ENCODE measurements at places on chromosomes 1 and 21.

DNA sequence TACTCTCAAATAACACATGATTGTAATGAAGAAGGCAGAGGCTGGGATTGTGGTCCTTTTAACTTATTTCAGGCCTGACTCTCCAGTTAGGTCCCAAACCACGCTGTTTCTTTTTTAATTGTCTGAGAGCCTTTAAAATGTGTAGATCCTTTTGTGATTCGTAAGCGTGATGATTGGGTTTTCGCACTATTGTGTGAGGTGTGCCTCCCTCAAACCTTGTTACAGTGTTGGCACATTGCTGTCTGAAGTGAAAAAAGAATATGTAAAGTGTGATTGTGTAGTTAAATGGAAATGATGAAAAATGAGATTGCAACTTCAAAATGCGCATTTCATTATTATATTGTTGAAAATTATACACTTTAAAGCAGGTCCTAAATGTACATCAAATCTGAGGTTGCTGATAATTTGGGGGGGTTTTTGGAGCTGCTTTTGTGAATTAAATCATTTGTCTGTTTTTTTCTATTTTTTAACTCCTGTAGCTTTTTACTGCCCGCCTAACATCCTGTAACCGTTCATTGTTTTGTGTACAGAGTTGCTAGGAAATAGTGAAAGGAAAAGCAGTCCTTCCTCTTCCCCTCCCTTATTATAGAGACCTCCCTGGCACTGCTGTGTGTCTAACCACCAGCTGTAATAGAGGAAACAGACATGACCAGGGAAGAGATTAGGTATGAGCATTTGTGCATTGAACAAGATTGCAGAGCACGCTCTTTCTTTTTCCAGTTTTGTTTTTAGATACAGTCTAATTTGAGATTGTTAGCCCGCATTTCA lies 43.3 kb downstream of the IARS2 start:
- peak; percentile 45 for DNase-seq

GRCh38 chr1:30406996-30407864 lies 316.2 kb downstream of the MATN1 start:
- no peak for DNase-seq

- peak; percentile 25 for DNase-seq
These were observed 53.3 kb upstream of the ATP1B1 start for GRCh38 chr1:169053196-169053595.

GRCh38 chr1:153509729-153510354 lies 25.9 kb downstream of the S100A6 start:
- DNase-seq: peak; percentile 84

GRCh38 chr1:50568782-50569181 lies 145.5 kb upstream of the DMRTA2 start:
- no peak for DNase-seq

- DNase-seq: no peak
These were observed 10.2 kb downstream of the GSTM3 start for GRCh38 chr1:109730666-109731065.

- no peak for DNase-seq
These were observed 350.1 kb upstream of the GREM2 start for GRCh38 chr1:240962086-240962485.

GRCh38 chr1:24138476-24139221 lies 4.3 kb downstream of the IL22RA1 start:
- DNase-seq: no peak

GRCh38 chr21:44850905-44851657 lies 22.4 kb downstream of the PTTG1IP start:
- no peak for DNase-seq

- DNase-seq: peak; percentile 7
These were observed 569 bp upstream of the DAB1 start for GRCh38 chr1:57424231-57425027.

DNA sequence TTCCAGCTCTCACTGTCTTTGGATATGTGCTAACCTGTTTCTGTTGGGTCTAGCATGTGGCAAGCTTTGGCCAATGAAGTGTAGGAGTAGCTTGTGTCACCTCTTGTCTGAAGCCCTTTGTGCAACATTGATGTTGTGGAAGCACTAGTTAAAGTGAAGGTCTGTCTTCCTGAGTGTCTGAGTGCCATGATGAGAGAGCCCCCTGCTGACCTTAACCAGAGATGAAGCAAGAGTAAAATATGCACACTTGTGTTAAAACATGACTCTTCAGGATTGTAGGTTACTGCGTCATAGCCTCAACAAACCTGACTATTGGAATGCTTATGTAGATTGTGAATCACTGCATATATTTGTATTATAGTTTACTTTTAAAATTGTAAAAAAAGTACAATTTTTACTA lies 103.7 kb downstream of the NCAM2 start:
- DNase-seq: peak; percentile 3

GRCh38 chr1:3017440-3018050 lies 3.7 kb upstream of the ACTRT2 start:
- DNase-seq: no peak

DNA sequence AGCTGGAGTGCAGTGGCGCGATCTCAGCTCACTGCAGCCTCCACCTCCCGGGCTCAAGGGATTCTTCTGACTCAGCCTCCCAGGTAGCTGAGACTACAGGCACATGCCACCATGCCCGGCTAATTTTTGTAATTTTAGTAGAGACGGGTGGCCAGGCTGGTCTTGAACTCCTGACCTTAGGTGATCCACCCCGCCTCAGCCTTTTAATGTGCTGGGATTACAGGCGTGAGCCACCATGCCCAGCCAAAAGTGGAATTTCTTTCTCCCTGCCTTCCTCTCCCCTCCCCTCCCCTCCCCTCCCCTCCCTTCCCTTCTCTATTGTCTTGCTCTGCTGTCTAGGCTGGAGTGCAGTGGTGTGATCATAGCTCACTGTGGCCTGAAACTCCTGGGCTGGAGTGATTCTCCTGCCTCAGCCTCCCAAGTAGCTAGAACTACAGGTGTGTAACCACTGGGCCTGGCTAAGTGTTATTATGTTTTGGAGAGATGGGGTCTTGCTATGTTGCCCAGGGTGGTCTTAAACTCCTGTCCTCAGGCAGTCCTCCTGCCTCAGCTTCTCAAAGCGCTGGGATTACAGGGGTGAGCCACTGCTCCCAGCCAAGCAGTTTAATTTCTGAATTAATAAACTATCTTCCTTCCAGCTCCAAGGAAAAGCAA lies 10.0 kb upstream of the MACF1 start:
- no peak for DNase-seq

- DNase-seq: no peak
These were observed 911.7 kb upstream of the NCAM2 start for GRCh38 chr21:20086508-20086907.

- DNase-seq: no peak
These were observed 16.9 kb downstream of the PSMB4 start for GRCh38 chr1:151416231-151416630.

- no peak for DNase-seq
These were observed 225.7 kb downstream of the GREM2 start for GRCh38 chr1:240385985-240386978.

GRCh38 chr1:228062085-228062791 lies 20.3 kb upstream of the ARF1 start:
- DNase-seq: no peak

- DNase-seq: no peak
These were observed 32.6 kb upstream of the CD46 start for GRCh38 chr1:207719234-207719633.

- no peak for DNase-seq
These were observed 8.0 kb upstream of the PTPRC start for GRCh38 chr1:198630863-198631262.

- no peak for DNase-seq
These were observed 85.9 kb downstream of the PSMG1 start for GRCh38 chr21:39097335-39097861.

GRCh38 chr1:224287714-224288113 lies 42.3 kb downstream of the NVL start:
- no peak for DNase-seq

DNA sequence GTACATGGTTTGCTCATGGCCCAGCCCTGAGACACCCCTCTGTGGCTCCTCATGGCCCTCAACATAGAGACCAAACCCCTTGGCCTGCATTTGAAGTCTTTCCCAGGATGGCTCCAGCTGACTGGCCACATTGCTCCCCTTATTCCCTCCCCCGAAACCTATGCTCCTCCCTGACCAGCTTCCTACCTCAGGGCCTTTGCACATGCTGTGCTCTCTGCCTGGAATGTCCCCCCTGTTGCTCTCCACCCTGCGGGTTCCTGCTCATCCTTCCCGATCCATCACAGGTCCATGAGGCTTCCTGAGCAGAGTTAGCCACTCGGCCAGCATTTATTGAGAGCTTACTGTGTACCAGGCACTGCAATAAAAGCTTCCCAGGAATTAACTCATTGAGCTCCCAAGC lies 70.9 kb upstream of the SELENON start:
- no peak for DNase-seq

- DNase-seq: no peak
These were observed 51.8 kb downstream of the DOP1B start for GRCh38 chr21:36208326-36209013.

DNA sequence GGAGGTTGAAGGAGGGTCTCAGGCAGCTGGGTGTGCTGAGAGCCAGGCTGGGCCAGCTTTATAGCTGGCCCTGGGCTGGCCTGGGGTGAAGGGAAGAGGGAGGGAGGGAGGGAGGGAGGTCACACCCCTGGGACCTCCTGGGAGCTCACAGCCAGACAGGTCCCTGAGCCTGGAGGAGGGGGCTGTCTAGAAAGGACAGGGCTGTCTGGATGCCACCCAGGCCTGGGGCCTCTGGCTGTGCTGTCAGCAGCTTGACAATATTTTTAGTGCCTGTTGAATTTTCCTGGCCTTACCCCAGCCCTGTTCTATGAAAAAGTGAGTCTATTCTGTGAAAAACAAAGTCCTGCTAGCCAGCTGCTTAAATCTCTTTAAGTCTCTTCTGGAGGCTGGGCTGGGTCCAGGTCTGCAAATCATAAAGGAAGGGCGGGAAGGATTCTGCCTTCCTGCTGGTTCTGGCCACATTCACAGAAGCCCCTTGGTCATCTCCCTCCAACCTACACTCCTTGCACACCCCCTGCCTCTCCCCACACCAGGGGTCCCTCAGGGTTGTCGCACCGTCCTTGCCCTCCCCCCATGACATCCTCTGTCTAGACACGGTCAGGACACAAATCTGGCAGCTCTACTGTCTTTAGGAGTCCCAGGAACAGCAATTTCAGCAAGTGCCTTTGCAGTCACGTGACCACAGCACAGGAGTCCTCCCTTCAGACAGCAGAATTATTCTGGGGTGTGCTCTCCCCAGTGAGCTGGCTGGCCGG lies at the start of gene LEFTY2:
Gene LEFTY2 (minus strand): TSS at position 34 of the 755 bp plus-strand sequence. CDS start 80 bp downstream, outside the sequence.
- DNase-seq: no peak

GRCh38 chr1:65196926-65197325 lies 48.9 kb downstream of the AK4 start:
- no peak for DNase-seq

DNA sequence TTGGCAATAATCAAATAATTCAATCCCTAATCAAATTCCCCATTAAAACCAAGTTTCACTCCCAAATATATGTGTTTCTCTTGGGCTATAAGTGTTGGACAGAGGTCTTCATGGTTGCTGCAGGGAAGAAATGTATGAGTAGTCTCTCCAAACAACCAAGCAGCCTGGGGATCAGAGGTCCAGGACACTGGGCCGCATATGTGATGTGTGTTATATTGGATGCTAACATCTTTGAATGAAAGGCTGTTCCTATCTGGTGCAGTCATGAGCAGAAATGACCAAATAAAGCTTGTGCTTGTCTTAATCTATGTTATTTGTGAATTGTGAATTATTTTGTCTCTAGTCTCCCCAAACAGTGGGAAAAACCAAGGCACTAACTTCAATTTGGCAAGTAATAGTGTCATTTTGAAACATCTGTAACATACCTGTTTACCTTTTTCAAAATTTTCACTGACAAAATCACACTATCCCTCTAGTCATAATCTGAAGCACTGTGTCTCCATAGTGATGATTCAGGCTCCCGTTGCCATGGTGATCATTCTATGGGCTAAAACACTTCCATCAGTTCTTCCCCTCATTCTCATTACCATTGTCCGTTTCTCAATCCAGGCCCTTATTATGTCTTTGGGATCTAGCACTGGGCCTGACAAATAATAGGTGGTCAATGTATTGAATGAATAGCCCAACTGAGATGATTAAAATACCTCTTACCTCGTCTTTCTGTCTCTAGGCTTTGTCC lies 12.5 kb upstream of the TADA1 start:
- DNase-seq: no peak

DNA sequence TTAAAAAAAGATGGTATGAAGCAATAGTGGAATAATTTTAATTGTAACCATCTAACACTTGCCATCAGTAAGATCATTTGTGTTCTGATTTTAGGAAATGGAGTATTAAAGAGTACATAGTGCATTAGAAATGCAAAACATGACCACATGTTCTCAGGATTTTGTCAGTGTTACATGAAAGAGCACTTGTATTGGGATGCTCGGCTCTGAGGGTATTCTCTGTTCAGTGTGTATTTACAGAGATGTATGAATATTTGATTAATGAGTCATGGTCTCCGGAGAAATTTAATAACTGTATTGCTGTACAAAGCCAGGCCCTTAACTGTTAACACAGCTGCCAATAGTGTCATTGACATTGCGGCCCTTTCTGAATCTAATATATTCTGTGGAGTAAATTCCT lies 91.7 kb downstream of the ATG4C start:
- DNase-seq: no peak

GRCh38 chr1:172380441-172381244 lies 39.8 kb upstream of the C1orf105 start:
- peak; percentile 81 for DNase-seq

GRCh38 chr1:119715542-119715941 lies 3.8 kb downstream of the PHGDH start:
- DNase-seq: no peak

- no peak for DNase-seq
These were observed 9.0 kb downstream of the DYNLT5 start for GRCh38 chr1:66761221-66761620.

All from activated CD4-positive, alpha-beta T cell treated with anti-CD3 and anti-CD28 coated beads, Interleukin-10, Interleukin-2, amounts not matched to agents 100 ng/mL and 50 ng/mL, durations not matched to agents 16 hours and 8 hours (primary cell).